ENCODE measurements at places on chromosomes 4 and X.
A peak's percentile ranks its signal among the peaks of the same experiment; 100 is the strongest.

DNA sequence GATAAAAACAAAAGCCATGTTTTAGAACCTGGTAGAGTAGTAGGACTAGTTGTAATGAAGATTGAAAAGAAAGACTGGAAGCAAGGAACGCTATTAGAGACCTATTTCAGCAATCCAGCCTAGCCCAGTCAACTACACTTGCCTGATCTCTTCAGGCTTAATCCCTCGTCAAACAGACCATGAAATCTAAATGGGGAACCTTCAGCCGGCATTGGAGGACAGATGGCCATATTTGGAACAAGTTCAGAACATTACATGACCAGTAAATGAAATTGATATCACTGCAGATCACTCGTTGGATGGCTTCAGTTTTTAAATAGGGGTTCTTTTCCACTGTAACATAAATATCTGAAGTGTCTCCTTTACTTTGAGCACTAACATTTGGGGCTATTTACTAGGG is 84.8 kb upstream of the WDR44 start:
- H3K27me3 ChIP-seq, result no peaks in the 10 kb centered on the region
- DNase-seq, result no peak
- H3K4me1 ChIP-seq, result no peaks in the 10 kb centered on the region
- H3K4me3 ChIP-seq, result no peak overlapping the region

DNA sequence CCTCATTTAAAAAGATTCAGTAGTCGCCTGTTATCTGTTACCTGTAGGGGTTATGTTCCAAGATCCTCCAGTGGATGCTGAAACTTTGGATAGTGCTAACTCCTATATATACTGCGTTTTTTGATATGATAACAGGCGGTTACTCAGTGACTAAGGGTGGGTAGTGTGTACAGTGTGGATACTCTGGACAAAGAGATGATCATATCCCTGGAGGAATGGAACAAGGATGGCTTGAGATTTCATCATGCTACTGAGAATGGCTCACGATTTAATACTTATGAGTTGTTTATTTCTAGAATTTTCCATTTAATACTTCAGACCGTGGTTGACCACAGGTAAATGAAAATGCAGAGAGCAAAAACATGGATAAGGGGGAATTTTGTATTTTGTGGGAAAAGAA is 21.5 kb downstream of the FAM47E start:
- H3K4me3 ChIP-seq, result no peak overlapping the region
- H3K4me1 ChIP-seq, result no peaks in the 10 kb centered on the region
- peak overlapping the region; percentile 93 for H3K27ac ChIP-seq
- no peaks in the 10 kb centered on the region for H3K36me3 ChIP-seq

DNA sequence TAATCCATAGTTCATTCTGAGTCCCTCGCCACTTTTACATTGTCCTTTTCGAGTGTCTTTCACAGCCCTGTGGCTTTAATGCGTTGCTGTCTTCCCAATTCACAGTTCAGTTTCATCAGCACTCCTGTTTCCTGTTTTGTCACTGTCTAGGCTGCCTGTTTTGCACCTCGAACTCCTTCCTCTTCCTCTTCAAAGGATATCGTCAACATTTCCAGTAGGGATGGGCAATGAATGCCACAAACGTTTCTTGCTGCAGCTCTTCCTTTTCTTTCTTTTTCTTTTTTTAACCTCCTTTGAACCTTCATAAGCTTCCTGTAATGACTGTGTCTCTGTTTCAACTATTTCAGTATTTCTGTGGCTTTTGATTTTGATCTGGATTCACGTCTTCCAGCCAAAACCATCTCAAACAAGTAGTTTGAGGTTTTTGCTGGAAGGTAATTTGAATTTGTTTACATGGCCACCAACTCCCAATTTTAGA is 105.4 kb downstream of the ANXA3 start:
- H3K27ac ChIP-seq, result peak overlapping the region; percentile 34
- H3K4me3 ChIP-seq, result no peak overlapping the region
- no peaks in the 10 kb centered on the region for H3K4me1 ChIP-seq
- no peaks in the 10 kb centered on the region for H3K36me3 ChIP-seq

GRCh38 chrX:154918060-154918483 is 31.9 kb downstream of the F8A1 start:
- H3K4me1 ChIP-seq, result no peaks in the 10 kb centered on the region
- no peaks in the 10 kb centered on the region for H3K36me3 ChIP-seq
- peak overlapping the region; percentile 23 for H3K4me3 ChIP-seq
- no peaks in the 10 kb centered on the region for H3K27me3 ChIP-seq

GRCh38 chrX:103376118-103376978 is at the start of gene BEX3:
BEX3 (plus strand) TSS chrX:103376538; CDS start chrX:103377522, 984 bp downstream.
- H3K4me3 ChIP-seq, result peak within 1 kb of the TSS; percentile 47
- H3K4me1 ChIP-seq, result no peaks in the 10 kb centered on the region
- DNase-seq, result peak; percentile 70
- no peaks in the 10 kb centered on the region for H3K36me3 ChIP-seq
- no peaks in the 10 kb centered on the region for H3K27me3 ChIP-seq

GRCh38 chr4:15875663-15876460 is 62.7 kb downstream of the FGFBP1 start:
- H3K27me3 ChIP-seq, result no peaks in the 10 kb centered on the region
- no peaks in the 10 kb centered on the region for H3K36me3 ChIP-seq
- H3K4me3 ChIP-seq, result no peak overlapping the region
- H3K27ac ChIP-seq, result no peak overlapping the region

DNA sequence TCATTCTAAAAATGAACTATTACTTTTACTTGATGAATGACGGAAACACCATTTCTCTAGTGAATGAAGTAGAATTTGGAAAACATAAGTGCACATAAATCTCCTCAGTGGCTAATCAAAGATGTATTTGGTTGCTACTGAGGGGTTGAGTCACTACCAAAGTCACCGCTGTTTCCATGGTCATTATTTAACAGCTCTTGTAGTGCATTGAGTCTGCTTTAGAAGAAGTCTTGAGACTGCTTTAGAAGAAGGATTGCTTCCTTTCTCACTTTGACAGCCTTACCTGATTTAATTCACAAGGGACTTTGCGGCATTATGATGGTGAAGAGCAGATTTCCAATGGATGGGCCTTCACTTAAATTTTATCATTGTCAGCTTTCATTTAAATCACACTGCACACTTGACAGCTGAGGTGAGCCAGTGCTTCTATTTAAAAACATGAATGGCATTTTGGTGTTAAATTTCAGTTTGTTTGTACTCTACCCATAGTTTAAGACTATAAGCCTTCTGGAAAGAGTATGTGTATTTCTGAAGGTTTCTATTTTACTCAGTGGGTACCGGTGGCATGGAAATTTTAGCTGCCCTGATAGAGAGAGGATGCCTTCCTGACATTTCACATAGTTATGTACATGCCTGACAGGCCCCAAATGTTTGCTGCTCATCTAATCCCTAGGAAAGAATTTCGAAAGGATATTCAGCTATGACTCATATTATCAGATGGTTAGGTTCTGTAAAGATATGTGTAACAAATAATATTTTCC is 9.5 kb downstream of the ASB5 start:
- no peaks in the 10 kb centered on the region for H3K36me3 ChIP-seq
- no peak for DNase-seq
- no peaks in the 10 kb centered on the region for H3K4me1 ChIP-seq
- no peak overlapping the region for H3K27ac ChIP-seq
- H3K4me3 ChIP-seq, result no peak overlapping the region

GRCh38 chr4:100177126-100177525 is 13.1 kb downstream of the DDIT4L start:
- no peaks in the 10 kb centered on the region for H3K36me3 ChIP-seq
- H3K4me3 ChIP-seq, result no peak overlapping the region
- no peaks in the 10 kb centered on the region for H3K4me1 ChIP-seq
- H3K27me3 ChIP-seq, result no peaks in the 10 kb centered on the region
- H3K27ac ChIP-seq, result no peak overlapping the region

- H3K4me1 ChIP-seq, result no peaks in the 10 kb centered on the region
- no peak overlapping the region for H3K27ac ChIP-seq
- no peaks in the 10 kb centered on the region for H3K36me3 ChIP-seq
- no peaks in the 10 kb centered on the region for H3K27me3 ChIP-seq
- DNase-seq, result no peak
Measured at GRCh38 chrX:15468036-15468435, 25.1 kb downstream of the PIR start.

DNA sequence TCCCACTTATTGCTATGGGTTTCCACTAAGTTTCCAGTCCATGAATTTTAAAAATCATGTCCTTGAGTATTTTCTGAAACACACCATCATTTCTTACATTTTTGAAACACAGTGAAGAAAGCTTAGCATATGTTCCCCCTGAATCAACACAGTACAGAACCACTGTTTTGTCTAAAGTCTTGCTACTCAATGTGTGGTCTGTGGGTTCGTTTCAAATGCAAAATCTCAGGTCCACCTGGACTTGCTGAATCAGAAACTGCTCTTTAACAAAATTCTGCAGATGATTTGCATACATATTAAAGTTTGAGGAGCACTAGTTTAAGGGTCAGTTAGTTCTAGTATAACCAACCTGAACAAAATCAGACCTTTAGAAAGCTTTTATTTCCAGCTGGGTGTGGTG is 60.4 kb downstream of the SUPT20HL2 start:
- no peak for DNase-seq
- no peaks in the 10 kb centered on the region for H3K36me3 ChIP-seq
- no peaks in the 10 kb centered on the region for H3K27me3 ChIP-seq
- peaks cover 7% of the 10 kb centered on the region for H3K4me1 ChIP-seq

GRCh38 chrX:74535408-74536151 is 78.8 kb downstream of the RLIM start:
- peak overlapping the region; percentile 66 for H3K27ac ChIP-seq
- H3K4me3 ChIP-seq, result peak overlapping the region; percentile 56
- H3K27me3 ChIP-seq, result no peaks in the 10 kb centered on the region
- no peaks in the 10 kb centered on the region for H3K4me1 ChIP-seq
- peak; percentile 82 for DNase-seq
- H3K36me3 ChIP-seq, result no peaks in the 10 kb centered on the region

GRCh38 chrX:83004012-83004411 is 504.1 kb upstream of the POU3F4 start:
- H3K27me3 ChIP-seq, result peaks cover 3% of the 10 kb centered on the region
- H3K4me3 ChIP-seq, result no peak overlapping the region
- no peak for DNase-seq
- no peaks in the 10 kb centered on the region for H3K36me3 ChIP-seq

DNA sequence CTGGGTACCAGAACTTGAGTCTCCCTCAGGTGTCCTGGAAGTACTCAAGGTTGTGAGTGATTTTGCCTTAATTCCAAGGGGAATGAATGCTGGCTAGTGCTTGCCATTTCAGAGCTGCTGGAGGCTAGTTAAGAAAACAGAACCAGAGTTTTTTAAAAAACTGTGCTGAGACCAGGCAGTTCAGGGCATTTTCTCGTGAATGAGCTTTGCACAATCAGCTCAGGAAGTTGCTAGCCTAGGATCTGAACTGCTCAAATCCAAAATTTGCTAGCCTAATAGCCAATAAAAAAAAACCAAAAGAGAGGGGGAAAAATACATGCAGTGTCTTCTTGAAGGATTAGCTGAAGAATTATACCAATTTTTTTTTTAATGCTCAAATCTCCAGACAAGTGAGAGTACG is 292.7 kb downstream of the FBXW7 start:
- no peak overlapping the region for H3K4me3 ChIP-seq
- DNase-seq, result no peak
- no peaks in the 10 kb centered on the region for H3K36me3 ChIP-seq
- H3K27me3 ChIP-seq, result no peaks in the 10 kb centered on the region
- H3K27ac ChIP-seq, result no peak overlapping the region

DNA sequence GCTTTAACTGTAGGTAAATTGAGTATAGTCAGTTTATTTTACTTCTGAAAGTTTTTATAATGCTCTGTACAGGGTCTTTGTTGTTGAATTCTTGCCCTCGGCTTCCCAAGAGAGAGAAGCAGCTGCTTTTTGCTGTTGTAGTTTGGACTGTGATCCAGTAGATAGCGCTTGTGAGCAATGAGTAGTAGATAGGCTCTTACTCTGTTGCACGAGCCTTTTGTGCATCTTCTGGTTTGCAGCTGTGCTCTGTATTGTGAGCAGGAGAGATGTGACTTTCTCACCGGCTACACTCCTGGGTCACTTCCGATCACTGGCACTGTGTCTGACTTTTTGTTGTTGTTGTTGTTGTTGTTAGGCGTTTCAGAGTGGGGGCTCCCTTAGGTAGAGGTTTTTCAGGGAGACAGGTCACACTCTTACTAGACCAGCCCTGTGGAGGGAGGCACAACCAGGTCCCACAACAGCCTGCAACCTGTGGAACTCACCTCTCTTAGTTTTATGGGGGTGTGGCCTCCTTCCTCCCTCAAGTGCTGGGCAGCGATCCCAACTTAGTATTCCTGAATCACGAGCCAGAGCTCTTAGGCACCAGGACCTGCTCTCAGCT is 822.1 kb upstream of the GALNTL6 start:
- no peaks in the 10 kb centered on the region for H3K36me3 ChIP-seq
- no peak overlapping the region for H3K27ac ChIP-seq
- no peaks in the 10 kb centered on the region for H3K27me3 ChIP-seq

- H3K27ac ChIP-seq, result no peak overlapping the region
- H3K4me1 ChIP-seq, result no peaks in the 10 kb centered on the region
- DNase-seq, result no peak
- H3K36me3 ChIP-seq, result no peaks in the 10 kb centered on the region
- no peak overlapping the region for H3K4me3 ChIP-seq
Measured at GRCh38 chrX:21675931-21676330, 17.8 kb upstream of the KLHL34 start.

- DNase-seq, result no peak
- H3K36me3 ChIP-seq, result no peaks in the 10 kb centered on the region
- no peaks in the 10 kb centered on the region for H3K27me3 ChIP-seq
- no peak overlapping the region for H3K27ac ChIP-seq
- no peak overlapping the region for H3K4me3 ChIP-seq
Measured at GRCh38 chr4:120088507-120088906, 21.9 kb upstream of the MAD2L1 start.

GRCh38 chr4:56981795-56982201 is 3.1 kb downstream of the POLR2B start:
- H3K27ac ChIP-seq, result no peak overlapping the region
- H3K27me3 ChIP-seq, result no peaks in the 10 kb centered on the region
- H3K4me1 ChIP-seq, result no peaks in the 10 kb centered on the region
- no peak overlapping the region for H3K4me3 ChIP-seq

DNA sequence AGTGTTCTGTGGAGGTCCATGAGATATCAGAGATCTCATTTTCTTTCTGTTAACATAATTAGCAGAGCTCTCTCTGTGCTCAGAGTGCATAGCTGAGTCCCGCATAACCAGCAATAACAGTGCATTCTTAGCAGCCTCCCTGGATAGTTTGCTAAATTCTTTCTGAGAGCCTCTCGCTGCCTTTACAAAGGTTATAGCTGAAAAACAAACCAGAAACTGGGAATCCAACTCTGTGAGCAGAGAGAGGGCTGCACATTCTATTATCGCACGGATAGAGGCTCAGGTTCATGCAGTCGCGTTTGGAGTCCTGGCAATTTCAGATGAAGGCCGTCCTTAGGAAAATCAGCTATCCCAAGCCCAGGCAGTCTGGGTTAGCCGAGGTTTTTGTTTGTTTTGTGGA is 1.2 kb downstream of the ENPP6 start:
- no peaks in the 10 kb centered on the region for H3K36me3 ChIP-seq
- DNase-seq, result no peak
- H3K27ac ChIP-seq, result no peak overlapping the region
- H3K4me3 ChIP-seq, result no peak overlapping the region
- no peaks in the 10 kb centered on the region for H3K27me3 ChIP-seq

DNA sequence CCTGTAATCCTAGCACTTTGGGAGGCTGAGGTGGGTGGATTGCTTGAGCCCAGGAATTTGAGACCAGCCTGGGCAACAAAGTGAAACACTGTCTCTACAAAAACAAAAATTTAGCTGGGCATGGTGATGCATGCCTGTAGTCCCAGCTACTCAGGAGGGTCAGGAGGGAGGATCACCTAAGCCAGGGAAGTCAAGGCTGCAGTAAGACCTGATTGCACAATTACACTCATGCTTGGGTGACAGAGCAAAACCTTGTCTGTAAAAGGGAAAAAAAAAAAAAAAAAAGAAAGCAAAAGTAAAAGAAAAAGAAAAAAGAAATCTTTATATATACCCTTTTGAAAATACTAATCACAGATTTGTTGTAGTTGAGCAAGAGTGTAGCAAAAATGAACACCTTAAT is 801.0 kb upstream of the IGFBP7 start:
- no peak overlapping the region for H3K27ac ChIP-seq
- H3K4me3 ChIP-seq, result no peak overlapping the region
- no peak for DNase-seq

Measured in right lobe of liver (tissue), 6 donors.